ENCODE measurements at places on chromosomes 12 and 14.
A peak's percentile ranks its signal among the peaks of the same experiment; 100 is the strongest.

GRCh38 chr14:42391146-42391834 is 784.6 kb downstream of the LRFN5 start:
- no peak for DNase-seq

DNA sequence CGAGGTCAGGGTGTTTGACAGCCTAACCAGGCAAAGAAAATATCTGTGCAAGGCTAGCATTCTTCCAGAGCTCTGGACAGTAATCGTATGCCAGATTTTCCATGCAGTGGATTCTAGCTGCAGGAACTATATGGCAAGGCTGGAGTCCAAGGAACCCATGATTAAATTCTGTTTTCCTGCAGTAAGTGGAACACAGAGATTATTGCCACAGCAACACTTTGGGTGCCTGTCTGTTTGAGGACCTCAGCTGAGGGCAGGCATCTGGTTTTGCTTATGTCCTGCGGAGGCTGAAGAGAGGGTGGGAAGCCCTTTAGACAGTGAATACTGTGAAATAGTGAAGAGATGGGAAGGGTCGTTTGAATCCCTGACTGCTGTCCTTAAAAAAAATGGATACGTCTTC is 104.4 kb downstream of the DAD1 start:
- no peak for DNase-seq

DNA sequence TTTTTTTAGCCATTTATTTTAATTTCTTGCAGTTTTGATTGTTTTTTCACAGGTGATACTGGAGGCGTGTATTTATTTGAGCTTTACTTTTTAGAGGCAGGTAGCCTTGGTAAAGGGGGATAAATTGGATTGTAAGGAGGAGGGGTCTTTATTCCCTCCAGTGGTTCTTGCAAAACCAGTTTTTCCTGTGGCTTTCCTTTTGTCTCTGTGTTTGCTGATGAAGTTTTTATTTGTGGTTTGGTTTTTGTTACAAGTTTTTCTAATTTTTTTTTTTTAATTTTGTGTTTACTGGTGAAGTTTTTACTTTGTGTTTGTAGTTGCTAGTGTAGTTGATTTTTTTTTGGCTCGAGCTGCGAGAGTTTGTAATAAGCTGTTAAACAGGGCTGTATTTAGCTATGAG is 278.5 kb downstream of the PRKD1 start:
- DNase-seq = no peak

DNA sequence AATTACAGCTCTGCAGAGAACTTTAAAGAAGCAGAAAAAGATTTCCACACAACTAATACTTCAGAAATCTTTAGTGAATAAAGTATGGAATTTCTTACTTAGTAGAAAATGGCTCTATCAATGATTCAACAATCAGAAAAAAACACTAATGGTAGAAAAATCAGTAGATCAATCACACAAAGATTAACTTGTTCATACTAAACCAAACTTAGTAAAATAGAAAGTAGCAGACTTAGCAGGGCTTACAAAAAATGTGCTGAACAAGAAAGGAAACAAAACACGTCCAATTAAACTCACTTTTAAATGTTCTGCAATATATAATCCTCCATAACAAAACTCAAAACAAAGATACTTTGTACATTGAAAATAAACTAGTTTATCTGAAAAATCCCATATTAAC is 38.9 kb downstream of the CEP128 start:
- DNase-seq = no peak

- no peak for DNase-seq
Measured at GRCh38 chr12:76006028-76006925, 25.3 kb downstream of the PHLDA1 start.

- DNase-seq = no peak
Measured at GRCh38 chr14:50932156-50932555, 12.1 kb downstream of the PYGL start.

- no peak for DNase-seq
Measured at GRCh38 chr12:19404242-19404880, 34.9 kb upstream of the AEBP2 start.

DNA sequence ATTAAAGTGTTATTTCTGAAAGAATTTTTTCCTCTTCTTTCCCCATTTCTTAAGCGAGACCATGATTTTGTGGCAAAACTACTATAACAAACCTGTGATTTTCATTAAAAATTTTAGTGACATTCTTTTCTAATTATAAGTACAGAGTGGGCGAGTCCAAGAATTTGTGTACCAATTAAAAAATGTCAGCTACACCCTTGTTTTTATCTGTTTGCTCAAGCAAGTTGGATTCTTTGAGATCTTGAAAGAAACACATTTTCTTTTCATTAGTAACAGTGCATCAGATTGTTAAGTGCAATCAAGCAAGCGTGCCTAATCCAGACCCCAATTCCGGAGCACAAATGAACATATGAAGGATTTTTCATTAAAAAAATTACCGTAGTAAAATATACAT is 338.8 kb upstream of the DDHD1 start:
- DNase-seq = no peak

DNA sequence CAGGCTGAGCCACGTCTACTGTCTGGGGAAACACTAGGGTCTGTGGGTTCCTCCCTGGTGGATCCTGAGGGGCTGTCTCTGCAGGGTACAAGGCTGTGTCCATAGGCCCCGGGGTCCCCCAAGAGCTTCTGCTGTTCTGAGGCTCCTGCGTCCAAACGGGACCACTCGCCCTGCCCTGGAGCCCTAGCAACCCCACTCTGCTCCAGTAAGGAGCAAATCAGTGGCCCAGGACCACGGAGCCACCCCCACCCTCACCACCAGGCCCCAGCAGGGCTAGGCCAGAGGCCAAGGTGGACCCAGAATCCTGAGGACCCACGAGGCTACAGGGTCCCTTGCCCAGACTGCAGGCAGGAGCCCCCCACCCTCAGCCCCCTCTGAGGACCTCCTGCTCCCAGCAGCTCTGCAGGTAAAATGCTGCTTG is 75.1 kb upstream of the GALNT9 start:
- DNase-seq = no peak

DNA sequence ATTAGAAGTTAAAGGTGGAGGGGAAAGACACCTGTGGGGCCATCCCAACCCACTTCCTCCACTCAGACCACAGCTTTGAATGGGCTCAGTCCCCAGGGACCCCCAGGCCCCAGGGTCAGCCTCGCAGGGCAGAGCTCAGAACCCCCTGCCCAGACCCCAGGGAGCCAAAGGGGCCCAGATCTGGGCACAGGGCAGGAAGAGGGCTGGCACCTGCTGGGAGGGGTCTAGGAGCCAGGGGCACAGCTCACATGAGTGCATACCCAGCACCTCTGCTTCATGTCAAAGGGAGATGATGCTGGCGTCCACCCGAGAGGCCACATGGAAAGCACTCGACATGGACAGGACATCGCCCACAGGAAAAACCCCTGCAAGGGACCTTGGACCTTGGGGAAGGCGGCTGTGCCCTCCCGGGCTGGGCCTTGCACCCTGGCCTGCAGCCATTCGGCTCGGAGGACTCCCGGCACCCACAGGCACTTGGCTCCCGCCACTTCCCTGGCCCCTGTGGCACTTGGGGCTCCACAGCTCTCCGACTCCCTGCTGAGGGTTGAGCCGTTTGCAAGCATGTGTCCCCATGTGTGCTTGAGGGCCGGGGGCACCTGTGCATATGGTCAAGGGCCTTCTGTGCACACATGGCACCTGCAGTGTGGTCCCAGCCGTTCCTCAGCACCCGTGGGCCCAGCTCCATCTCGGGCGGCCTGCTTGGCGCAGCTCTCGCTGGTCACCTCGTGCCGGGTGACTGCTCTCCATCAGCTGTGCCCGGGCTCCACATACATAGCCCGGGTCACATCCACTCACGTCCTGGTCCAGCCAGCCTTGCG is 7.8 kb upstream of the AMN start:
- DNase-seq = no peak

- DNase-seq = no peak
Measured at GRCh38 chr12:51326698-51327439, 2.9 kb upstream of the BIN2 start.

- no peak for DNase-seq
Measured at GRCh38 chr12:107254258-107254856, 161.0 kb upstream of the CRY1 start.

GRCh38 chr14:89349171-89350008 is 67.6 kb downstream of the FOXN3 start:
- no peak for DNase-seq

- no peak for DNase-seq
Measured at GRCh38 chr12:111767362-111768158, 827 bp downstream of the ALDH2 start.

- no peak for DNase-seq
Measured at GRCh38 chr12:51229116-51229809, 9.4 kb upstream of the DAZAP2 start.

GRCh38 chr12:64192644-64193444 is 29.3 kb downstream of the KICS2 start:
- DNase-seq = no peak

DNA sequence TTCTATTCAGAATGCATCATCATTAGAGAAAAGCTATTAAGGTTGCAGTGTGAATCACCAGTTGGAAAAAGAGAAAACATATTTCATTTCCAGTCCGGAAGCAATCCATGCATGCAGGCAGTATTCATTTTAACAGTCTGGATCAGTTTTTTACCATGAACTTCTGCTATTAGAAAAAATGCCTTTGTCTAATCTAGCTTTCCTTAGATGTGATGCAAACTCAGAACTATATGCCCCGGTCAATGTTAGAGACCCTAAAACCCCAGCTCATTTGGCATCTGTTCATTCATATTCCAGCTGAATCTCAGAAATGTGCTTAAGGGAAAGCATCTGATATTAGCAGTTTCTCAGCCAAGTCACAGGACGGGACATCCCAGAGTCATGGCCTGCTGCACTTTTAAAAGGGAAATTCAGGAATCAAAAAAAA is 8.5 kb downstream of the IRAK3 start:
- DNase-seq = no peak

DNA sequence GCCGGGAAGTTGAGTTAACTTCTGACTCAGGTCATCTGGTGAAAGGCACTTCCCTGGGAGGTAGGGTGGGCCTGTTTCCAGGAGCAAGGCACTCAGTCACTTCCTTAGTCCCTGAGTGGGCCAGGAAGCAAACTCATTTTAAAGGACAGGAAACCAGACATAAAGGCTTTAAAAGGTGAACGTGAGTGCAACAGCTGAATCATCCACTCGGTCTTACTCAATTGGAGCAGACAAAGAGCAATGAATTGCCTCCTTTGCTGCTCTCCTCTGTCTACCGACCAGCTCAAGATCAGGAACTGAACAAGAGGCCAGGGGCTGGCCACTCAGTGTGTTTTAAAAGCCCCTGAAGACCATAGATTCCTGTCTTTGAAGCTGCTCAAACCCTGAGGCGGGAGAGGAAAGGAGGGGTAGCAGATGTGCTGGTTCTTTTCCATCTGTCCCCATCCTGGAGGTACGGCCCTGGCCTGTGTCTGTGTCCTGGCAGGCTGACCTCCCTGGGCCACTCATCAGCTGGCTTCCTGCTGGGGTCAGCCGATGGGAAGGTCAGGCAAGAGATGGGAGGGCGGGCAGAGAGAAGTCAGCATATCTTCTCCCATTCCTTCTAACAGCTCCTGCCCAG is 148.9 kb downstream of the PPM1H start:
- no peak for DNase-seq

- DNase-seq = no peak
Measured at GRCh38 chr12:76899522-76899921, 20.7 kb upstream of the CSRP2 start.

GRCh38 chr14:99983251-99984015 is 81.8 kb upstream of the EVL start:
- no peak for DNase-seq

- peak; percentile 56 for DNase-seq
Measured at GRCh38 chr12:53102883-53103807, at the start of gene SOAT2. SOAT2 (plus strand) TSS chr12:53103486; CDS start chr12:53103578, 92 bp downstream.

DNA sequence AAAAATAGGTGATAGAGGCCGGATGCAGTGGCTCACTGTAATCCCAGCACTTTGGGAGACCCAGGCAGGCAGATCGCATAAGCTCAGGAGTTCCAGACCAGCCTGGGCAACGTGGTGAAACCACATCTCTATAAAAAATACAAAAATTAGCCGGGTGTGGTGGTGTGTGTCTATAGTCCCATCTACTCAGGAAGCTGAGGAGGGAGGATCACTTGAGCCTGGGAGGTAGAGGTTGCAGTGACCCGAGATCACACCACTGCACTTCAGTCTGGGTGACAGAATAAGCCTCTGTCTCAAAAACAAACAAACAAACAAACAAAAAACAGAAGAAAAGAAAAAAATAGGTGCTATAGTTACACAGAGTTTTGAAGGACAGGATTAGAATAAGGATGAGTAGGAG is 142.1 kb downstream of the SAMD4A start:
- DNase-seq = no peak

DNA sequence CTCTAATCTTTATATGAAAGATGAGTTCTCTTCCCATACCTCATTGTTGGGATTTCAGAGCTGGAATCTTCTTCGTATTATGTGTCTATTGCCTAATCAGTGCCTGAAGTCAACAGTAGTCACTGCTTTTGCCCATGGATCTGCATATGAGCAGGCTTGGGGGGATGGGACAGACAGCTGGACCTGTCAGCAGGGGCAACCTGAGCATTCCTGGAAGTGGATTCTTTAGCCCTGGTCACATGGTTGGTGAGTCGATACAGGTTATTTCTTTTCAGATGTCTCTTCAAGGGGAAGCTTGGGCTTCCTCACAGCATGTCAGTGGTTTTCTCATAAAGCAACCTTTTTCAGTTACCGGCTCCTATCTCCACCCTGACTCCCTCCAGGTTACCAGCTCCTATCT is 97.3 kb upstream of the RBM19 start:
- DNase-seq = no peak

GRCh38 chr12:69388371-69388770 is 28.8 kb downstream of the YEATS4 start:
- no peak for DNase-seq

- no peak for DNase-seq
Measured at GRCh38 chr14:71728386-71728785, 203.8 kb upstream of the RGS6 start.

DNA sequence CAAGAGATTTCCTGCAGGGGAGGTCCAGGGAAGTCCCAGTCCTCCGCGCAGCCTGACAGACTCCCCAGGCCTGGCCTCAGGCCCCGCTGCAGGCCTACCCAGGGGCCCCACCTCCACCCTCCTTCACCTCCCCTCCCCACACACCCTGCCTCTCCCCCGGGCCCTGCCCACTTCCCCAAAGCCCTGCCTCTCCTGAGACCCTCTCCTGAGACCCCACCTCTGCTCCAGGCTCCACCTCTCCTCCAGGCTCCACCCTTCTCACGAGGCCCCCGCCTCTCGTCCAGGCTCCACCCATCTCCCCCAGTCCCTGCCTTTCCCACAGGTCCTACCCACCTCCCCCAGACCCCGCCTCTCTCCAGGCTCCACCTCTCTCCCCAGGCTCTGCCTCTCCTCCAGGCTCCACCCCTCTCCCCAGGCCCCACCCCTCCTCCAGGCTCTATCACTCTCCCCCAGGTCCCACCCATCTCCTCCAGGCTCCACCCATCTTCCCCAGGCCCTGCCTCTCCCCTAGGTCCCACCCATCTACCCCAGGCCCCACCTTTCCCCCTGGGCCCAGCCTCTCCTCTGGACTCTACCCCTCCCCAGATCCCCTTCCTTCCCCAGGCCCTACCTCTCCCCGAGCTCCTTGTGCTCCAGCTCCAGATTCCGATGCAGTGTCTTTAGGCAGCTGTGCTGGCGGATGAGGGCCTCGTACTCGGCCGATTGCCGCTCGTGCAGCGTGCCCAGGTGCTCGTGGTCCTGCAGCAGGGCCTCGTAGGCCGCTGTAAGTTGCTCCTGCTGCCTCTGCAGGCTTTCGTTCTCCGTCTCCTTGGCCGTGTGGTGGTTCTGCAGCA is 58.8 kb upstream of the GPR68 start:
- DNase-seq = peak; percentile 84

GRCh38 chr12:69417231-69417630 is 53.0 kb upstream of the FRS2 start:
- DNase-seq = no peak
